ENCODE measurements at places on chromosomes 1 and 21.

GRCh38 chr1:186191511-186191910, 183.5 kb downstream of the TPR start:
- no peak for DNase-seq

GRCh38 chr1:54099061-54099610, 45.7 kb downstream of the TCEANC2 start:
- no peak for DNase-seq

GRCh38 chr1:22545141-22545540, 18.1 kb upstream of the EPHA8 start:
- no peak for DNase-seq

GRCh38 chr1:221892301-221892830, 150.5 kb upstream of the DUSP10 start:
- no peak for DNase-seq

DNA sequence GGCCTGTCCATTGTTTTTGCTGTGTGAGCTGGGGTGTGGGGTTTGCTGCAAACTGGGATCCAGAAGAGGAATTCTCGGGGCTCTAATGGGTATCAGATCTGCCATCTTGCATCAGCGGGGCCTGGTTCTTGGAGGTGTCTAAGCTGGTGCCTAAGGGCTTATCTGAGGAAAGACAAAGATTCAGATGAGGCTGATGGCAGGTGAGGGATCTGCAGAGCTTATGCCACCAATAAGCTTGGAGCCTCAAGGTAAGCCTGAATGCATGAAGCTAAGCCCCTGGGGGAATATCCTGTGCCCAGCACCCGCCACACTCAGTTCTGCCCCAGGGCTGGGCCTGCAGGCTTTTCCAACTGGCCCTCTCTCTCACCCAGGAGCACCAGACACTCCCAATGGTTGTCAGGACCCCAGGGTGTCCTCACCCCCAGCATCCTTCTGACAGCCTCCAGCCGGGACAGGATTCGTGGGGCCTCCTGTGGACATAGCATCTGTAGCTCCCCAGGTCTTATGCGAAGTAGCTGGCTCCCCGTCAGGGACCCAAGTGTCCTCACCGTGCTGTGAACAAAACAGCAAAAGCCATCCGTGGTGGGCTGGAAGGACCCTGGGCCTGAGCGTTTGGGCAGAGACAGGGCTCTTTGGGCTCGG, 9.5 kb upstream of the GSTM3 start:
- DNase-seq: no peak

DNA sequence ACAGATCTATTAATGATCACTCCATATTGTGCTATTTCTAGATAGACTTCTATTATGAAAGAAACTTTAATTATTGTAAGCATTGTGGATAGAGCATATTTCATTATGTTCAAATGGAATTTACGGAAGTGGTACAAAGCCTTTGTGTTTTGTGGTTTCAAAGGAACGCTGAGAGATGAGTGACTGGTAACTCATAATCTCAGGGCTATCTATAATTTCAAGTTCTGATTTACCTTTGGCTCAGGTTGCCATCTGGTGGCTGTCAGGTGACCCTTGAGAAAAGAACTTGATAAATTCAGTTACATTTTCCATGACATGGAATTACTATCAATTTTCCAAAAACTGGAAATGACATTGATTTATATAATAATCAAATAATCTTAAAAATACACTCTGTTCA, 12.2 kb downstream of the NTNG1 start:
- DNase-seq: no peak

GRCh38 chr1:229892515-229893117, 174.4 kb upstream of the GALNT2 start:
- no peak for DNase-seq

DNA sequence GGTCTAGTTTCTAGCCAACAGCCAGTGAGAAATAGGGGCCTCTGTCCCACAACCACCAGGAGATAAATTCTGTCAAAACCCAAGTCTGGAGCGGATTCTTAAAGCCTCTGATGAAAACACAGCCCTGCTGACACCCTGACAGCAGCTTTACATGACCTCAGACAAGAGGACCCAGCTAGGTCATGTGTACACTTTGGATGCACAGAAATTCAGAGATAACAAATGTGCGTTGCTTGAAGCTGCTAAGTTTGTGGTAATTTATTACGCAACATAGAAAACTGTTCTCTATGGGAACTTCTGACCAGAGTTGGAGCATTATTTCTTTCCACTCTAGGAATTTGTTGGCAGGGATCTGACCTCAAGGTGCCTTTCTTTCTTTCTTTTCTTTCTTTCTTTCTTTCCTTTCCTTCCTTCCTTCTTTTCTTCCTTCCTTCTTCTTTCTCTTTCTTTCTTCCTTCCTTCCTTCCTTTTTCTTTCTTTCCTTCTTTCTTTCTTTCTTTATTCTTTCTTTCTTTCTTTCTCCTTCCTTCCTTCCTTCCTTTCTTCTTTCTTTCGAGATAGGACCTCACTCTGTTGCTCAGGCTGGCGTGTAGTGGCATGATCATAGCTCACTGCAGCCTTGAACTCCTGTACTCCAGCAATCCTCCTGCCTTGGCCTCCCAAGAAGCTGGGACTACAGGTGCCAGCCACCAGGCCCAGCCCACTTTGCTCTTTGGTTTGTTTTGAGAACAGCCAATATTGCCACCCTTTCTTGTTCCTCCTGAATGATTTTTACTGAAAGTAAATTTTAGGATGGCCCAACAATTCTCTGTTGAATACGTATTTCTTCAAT, 14.9 kb upstream of the HMGCS2 start:
- DNase-seq: no peak

GRCh38 chr21:21366277-21366676, 368.1 kb downstream of the NCAM2 start:
- DNase-seq: no peak

DNA sequence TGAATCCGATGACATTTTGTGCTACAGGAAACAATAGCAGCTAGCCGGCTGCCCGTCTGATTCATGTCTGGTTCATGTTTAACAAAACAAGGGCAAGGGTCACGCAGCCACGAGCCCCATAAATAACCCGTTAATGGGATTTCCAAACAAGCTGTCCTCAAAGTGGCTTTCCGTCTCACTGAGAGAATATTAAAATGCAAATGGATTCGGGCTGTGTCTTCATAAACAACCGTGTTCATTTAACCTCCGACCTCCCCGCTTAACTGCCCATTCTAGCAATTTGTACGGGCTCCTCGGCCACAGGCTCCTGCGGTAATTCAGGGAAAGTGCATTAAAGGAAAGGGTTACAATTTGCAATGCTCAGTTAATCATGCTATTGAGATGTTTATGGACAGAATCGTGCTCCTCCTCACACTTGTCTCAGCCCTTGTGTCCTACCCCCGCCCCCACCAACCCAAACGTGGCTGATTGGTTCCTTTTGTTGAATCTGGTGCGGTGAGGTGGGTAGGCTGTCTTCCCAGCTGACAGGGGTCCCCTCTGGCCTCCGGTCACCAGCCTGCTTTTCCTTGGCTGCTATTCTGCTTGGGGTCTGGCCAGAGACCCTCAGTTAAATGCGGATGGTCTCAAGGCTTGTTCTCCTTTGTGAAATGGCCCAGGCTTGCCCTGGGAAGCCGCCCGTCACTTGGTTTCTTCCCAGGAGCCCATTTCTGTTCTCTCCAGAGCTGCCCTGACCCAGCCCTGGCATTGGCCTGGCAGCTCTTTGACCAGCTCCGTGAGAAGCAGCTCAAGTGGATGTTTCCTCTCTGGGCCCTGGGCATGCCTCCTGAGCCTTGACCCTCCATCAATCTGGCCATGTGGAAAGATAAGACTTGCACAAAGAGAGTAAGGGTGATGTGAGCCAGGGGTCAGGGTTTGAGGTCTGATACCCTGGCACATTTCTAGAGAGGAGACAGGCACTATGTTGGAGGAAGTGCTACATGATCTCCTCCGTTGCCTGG, 200.7 kb upstream of the POU3F1 start:
- DNase-seq: no peak

GRCh38 chr1:30250338-30250983, 472.9 kb downstream of the MATN1 start:
- DNase-seq: no peak

- no peak for DNase-seq
Observed at GRCh38 chr1:198637916-198638437, 863 bp upstream of the PTPRC start.

- no peak for DNase-seq
Observed at GRCh38 chr1:58251430-58252073, 295.0 kb downstream of the OMA1 start.

GRCh38 chr1:187146388-187146787, 317.6 kb downstream of the PLA2G4A start:
- no peak for DNase-seq

- DNase-seq: no peak
Observed at GRCh38 chr1:40984066-40984465, 4.6 kb downstream of the CTPS1 start.

GRCh38 chr1:28295936-28296335, 32.9 kb upstream of the MED18 start:
- DNase-seq: no peak

GRCh38 chr1:180235502-180236239, 5.6 kb downstream of the LHX4 start:
- DNase-seq: no peak

- DNase-seq: no peak
Observed at GRCh38 chr1:166379447-166379846, 212.6 kb upstream of the FAM78B start.

- DNase-seq: no peak
Observed at GRCh38 chr1:231424950-231425805, 3.1 kb upstream of the EGLN1 start.

DNA sequence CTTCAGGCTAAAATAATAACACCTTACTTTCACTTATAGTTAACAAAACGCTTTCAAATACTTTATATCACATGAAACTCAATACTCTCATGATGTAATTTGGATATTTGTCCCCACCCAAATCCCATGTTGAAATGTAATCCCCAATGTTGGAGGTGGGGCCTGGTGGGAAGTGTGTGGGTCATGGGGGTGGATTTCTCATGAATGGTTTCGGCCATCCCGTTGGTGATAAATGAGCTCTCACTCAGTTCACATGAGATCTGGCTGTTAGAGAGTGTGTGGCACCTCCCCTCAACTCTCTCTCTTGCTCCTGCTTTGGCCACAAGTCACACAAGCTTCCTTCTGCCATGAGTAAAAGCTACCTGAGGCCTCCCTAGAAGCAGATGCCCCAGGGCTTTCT, 22.5 kb upstream of the PTGFRN start:
- DNase-seq: no peak

- DNase-seq: no peak
Observed at GRCh38 chr1:32538887-32539583, at the start of gene ZBTB8A. ZBTB8A (plus strand) TSS chr1:32539427; CDS start chr1:32592932, 53,505 bp downstream.

DNA sequence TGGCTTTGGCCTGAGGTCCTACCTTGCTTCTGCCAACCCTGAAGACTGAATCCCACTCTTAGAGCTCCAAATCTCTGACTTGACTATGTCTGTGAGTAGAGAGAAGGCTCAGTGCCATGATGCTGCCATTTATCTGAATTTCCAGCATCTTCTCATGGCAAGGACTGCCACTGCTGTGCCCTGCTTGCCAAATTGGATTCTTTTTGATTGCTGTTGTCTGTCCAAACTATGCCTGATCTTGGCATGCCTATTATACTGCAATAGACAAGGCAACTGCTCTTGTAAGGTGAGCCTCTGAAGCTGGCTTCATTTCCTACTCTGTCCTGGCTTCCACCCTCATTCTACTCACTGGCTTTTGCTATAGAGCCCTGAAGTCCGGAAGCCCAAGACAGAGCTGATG, 210.2 kb downstream of the SLC44A5 start:
- no peak for DNase-seq

- no peak for DNase-seq
Observed at GRCh38 chr1:191176131-191176530, 698.5 kb upstream of the BRINP3 start.

- DNase-seq: no peak
Observed at GRCh38 chr1:183025782-183026774, 2.9 kb downstream of the LAMC1 start.

DNA sequence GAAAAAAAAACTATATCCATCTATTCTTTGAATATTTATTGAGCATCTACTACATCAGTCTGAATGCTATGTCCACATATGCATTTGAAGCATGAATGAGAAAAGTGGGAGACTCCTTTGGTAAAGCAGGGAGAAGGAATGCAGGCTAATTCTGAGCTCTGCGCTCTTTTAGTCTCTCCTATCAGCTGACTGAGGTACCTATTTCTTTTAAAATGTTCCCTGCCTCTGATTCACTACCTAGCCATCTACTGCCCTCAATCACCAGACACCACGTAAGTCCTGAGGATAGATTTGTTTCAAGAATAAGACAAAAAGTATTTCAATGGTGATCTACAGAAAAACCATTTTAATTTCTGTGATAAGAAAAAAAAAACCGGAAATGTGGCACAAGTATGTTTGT, 3.8 kb upstream of the RGS13 start:
- DNase-seq: no peak

GRCh38 chr21:29789393-29789792, 150.4 kb downstream of the GRIK1 start:
- DNase-seq: no peak

DNA sequence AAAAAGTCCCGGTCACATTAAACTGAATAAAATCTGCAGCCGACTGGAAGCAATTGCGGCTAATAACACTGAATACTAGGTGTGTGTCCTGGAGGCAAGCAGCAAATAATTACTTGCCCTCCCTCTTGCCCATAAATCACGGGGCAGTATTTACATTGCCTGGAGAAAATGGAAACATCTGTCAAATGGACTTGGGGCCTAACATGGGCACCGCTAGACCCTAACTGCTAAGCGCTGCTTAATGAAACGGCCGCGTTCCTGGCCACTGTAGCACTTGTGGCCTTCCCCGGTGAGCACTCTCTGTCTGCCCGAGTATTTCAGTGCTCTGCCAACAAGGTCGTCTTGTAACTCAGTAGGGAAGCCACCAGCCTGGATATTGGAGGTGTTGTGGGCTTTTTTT, 23.9 kb upstream of the KNCN start:
- no peak for DNase-seq

- no peak for DNase-seq
Observed at GRCh38 chr1:54274881-54275280, 74.9 kb downstream of the MRPL37 start.

GRCh38 chr21:40516335-40516734, 330.6 kb downstream of the DSCAM start:
- no peak for DNase-seq

DNA sequence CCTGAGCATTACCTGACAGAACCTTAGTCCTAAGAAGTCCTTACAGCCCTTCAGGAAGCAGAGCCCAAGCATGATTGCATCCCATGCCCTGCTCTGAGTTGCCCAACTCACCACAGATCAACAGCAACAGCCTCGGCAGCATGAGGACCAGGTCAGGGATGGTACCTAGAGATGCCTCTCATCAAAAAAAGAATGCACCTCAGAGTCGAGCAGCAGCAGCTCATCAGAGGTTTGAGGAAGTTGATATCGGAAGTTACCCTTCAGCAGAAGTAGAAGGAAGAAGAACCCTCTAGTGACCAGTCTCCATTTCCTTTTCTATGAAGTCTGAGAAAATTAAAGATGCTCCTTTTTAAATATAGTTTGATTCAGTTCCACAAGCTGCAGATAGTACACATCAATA, at the start of gene FCRL1:
TSS of gene FCRL1 (minus strand) at position 225 of the 400 bp plus-strand sequence. CDS start at position 142, 83 bp downstream.
- DNase-seq: no peak

Data from cortex of kidney (tissue), 1 donor.